NCI-H82 (cell line): ENCODE measurements at places on chromosomes 16 and 17.

GRCh38 chr17:63996430-63997182, 1.5 kb upstream of the PRR29 start:
- no peak for DNase-seq

DNA sequence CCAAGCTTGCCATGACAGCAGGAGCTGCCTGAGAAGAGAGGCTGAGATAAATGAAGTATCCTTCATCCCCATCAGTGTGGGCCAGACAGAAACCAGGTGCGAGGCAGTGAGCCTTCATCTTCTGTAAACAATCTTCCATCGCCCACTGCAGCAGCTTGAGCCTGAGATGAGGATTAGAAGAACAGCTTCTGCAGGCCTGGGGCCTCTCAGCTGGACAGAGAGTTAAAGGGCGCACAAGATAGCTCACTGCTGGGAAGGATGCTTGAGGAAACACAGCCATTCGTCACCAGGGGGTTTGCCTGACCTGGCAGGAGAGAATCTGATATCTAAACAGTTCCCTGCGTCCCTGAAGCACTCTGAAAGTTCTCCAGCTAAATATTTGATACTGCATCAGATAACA, 27.1 kb downstream of the HOXB1 start:
- DNase-seq: no peak

DNA sequence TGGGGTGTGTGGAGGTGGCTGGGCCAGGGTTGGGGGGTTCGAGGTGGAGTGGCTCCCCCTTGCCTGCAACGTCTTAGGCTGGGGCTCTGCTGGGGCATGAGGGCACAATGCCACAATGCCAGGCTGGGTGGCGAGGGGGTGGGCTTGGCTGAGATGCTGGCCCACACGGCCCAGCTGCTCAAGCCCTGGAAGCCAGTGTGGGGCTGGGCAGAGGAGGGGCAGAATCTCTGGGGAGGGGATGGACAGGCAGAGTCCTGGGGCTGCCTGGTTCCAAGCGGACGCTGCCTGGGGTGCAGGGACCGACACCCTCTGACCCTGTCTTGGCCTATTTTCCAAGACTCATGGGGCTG, 37.5 kb upstream of the SSTR5 start:
- no peak for DNase-seq

- DNase-seq: no peak
Measured at GRCh38 chr17:79987935-79988184, 47.8 kb downstream of the TBC1D16 start.

- DNase-seq: no peak
Measured at GRCh38 chr17:42653179-42654124, 5.6 kb upstream of the TUBG2 start.

- DNase-seq: no peak
Measured at GRCh38 chr16:66293932-66294331, 72.6 kb upstream of the CDH5 start.

GRCh38 chr16:11131706-11132105, 124.3 kb downstream of the SOCS1 start:
- DNase-seq: no peak

- no peak for DNase-seq
Measured at GRCh38 chr17:70829876-70830275, 660.5 kb downstream of the KCNJ2 start.

- no peak for DNase-seq
Measured at GRCh38 chr16:80618862-80619648, 78.3 kb downstream of the DYNLRB2 start.

DNA sequence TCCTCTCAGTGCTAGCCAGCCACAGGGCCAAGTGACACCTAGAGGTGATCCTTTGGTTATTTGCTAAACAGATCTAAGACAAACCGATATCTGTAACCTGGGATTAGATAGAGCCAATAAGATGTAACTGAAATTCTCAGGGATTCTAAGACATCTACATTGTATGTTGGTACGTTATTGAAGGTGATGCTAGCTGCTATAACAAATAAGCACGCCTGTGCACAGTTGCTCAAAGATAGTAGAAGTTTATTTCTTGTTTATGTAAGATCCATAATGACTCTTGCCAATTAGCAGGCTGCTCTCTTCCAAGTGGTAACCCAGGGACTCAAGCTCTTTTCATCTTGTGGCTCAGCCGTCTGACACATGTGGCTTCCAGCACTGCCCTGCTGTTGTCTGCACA, 370.3 kb downstream of the WWOX start:
- DNase-seq: no peak

GRCh38 chr16:4116325-4117249, at the start of gene ADCY9:
ADCY9 (minus strand) TSS chr16:4116442; CDS start chr16:4115442, 1,000 bp downstream.
- peak; percentile 85 for DNase-seq

GRCh38 chr17:39099663-39100286, 51.7 kb downstream of the PLXDC1 start:
- peak; percentile 76 for DNase-seq

- DNase-seq: no peak
Measured at GRCh38 chr17:51088287-51088686, 32.4 kb downstream of the SPAG9 start.

DNA sequence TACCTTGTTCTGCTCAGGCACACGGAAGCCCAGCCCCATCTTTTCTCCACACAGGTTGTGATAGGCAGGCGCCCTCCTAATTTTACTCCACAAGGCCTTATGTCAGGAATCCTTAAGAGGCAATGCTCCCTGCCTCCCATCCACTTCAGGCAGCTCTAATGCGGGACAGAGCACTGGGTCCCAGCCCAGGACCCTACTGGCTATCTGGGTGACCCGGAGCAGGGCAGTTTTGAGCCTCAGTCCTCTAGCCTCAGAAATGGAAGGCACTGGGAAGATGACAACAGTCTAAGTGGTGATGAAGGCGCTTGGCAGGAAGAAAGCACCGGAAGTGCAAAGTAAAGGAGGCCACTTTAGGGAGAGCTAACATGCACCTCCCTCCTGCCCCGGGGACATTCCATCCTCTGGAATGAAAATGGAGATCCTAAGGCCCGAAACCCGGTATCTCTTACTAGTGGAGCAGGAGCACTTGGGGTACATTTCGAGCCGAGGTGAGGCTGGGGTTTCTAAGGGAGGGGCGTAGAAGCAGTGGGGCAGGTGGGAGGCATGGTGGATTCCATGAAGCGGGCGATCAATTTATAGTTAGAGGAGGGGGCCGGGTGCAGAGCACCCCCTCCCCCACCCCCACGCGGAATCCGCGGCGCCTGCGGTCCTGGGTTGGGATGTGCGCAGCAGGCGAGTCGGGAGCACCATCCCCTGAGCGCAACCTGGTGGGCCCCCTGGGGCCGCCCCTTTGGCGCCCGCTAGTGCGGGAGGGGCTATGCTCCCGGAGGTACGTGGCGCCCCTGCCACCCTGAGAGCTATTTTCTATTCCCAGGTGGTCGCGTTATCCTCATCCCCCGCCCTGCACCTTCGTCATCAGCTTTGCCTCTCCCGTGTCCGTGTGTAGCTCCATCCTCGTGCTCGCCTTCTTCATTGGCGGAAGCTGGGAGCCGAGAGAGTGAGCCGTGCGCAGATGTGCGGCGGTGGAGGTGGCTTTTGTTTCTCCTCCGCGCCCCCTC, 4.9 kb downstream of the MT1F start:
- no peak for DNase-seq

DNA sequence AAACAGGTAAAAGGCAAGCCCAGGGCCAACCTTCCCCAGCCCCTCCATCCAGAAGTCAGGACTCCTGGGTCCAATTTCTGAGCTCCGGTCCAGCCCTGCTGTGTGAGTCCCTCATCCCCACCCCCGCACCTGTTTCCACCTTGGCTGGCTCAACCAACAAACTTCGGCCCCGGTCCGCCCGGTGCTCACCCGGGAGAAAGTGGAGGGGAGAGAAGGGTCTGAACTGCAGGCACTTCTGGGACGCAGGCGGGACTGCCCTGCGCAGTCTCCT, 541 bp downstream of the RHBDF2 start:
- DNase-seq: no peak

- no peak for DNase-seq
Measured at GRCh38 chr16:47262938-47263337, 119.2 kb upstream of the NETO2 start.

- no peak for DNase-seq
Measured at GRCh38 chr17:33284022-33284421, 9.1 kb downstream of the ASIC2 start.

GRCh38 chr16:49876716-49877129, 20.8 kb upstream of the ZNF423 start:
- DNase-seq: peak; percentile 53

DNA sequence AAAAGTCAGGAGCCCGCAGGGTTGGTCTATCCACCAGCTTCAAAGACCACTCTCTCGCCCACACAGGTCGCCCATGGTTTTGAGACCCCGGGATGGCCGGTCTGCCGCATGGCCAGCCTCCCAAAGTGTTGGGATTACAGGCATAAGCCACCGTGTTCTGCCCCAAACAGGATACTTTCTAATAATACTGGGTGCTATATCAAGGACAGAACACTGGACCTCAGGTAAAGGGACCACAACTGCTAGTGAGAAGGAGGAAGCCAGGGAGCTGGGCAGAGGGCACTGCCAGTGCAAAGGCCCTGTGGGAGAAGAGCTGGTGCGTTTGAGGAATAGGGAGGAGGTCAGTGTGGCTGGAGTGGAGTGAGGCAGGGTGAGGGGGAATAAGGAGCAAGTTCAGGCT, 34.1 kb downstream of the IL21R start:
- DNase-seq: no peak

GRCh38 chr16:13793841-13794409, 126.0 kb upstream of the ERCC4 start:
- DNase-seq: peak; percentile 53

- DNase-seq: peak; percentile 94
Measured at GRCh38 chr17:44774271-44775135, 15.7 kb downstream of the ADAM11 start.

GRCh38 chr17:2694381-2695242, 17.0 kb downstream of the CLUH start:
- DNase-seq: no peak

DNA sequence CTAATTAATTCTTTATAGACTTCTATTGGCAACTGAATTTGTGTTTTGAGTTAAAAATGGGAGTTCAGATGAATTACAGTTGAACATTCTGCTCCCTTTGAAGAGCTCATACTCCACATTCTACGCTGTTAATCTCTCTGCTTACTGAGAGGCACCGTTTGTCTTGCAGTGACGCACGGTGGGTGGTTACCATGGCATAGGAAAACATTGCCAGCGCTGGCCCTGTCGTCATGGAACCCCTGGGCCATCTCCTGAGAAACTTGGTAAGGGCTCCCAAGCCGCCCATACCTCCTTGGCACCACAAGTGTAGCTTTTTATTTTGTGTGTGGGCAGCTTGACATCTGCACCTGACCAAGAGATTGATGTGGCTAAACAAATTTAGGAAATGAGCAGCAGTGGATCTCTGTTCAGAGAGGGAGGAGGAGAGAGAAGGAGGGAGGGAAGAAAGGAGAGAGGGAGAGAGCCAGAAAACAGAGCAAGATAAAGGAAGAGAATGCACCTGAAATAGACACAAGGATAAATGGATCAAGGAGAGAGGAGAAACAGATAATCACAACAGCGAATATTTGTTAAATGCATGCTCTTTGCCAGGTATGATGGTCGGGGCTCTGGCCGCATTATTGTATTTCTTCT, 398.5 kb downstream of the HAPSTR1 start:
- peak; percentile 26 for DNase-seq

GRCh38 chr16:471353-472198, 46.1 kb downstream of the RAB11FIP3 start:
- DNase-seq: no peak

GRCh38 chr16:6687593-6687992, 645.1 kb upstream of the RBFOX1 start:
- no peak for DNase-seq

DNA sequence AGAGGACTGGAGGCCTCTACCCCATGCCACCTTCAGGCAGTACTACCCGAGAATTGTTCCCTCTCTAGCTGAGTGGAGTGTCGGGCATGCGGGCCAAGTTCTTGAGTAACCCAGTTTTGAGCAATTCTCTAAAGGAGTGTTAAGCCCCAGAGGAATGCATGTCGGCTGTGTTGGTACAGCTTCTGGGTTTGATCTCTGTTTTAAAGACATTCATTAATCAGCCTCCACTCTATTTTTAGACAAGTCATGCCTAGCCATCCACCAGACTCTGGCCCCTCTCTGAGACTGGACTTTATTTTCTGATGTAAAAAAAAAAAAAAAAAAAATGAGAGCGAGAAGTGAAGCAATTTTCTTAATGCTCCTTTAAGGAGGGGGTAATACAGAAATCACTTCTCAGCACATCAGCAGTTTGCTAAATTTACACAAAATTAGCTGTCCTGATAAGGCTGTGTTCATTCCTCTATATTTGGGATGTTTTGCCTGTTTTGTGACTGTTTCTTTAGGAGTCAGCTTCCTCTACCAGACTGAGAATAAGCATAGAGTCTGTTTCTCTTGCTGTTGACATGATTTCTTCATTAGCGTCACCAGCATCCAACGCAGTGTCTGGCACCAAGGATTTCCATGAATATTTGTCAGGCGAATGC, 88.7 kb downstream of the AXIN2 start:
- DNase-seq: no peak

DNA sequence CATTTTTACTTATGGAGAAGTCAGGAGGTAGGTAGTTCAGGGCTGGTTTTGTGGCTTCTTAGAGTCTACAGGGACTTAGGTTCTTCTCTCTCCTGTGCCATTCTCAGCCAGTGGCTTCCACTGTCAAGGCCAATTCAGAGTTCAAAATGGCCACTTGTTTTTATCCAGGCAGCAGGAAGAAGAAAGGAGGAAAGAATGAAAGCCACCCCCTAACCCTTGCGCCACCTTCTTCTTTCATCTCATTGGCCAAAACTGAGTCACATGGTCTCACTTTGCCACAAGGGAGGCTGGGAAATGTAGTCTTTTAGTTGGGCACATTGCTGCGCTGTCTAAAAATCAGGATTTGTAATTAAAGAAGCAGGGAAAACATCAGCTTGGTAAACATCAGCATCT, 60.8 kb upstream of the MED9 start:
- DNase-seq: peak; percentile 88

- peak; percentile 33 for DNase-seq
Measured at GRCh38 chr17:57570724-57571344, 174.3 kb downstream of the CCDC182 start.

DNA sequence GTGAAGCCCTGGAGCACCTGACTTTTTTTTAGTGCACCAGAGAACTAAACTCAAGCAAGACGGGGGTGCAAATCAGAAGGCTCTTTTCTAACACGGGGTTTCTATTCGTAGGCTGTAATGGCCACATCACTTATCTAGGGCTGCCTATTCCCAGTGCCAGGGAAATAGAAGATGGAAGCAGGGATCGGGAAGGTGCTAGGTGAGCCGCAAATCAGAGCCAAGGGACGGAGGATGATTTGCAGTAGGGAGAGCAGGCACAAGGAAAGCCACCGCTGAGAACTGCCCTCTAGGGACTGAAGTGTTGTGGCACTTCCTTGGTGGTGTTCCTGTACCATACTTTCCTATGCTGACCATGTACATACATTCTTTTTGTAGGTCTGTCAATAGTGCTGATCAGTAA, 7.8 kb upstream of the SLC46A1 start:
- no peak for DNase-seq
